ENCODE measurements at places on chromosomes 7 and 10. TPM values are rescaled to one million over a fixed set of nuclear protein-coding genes. Genes with fewer than 3 reads are reported as not detected.

The LEP gene
- total RNA-seq, result not detected

GRCh38 chr10:77511498-77512218 lies 126.0 kb downstream of the KCNMA1 start:
- H3K27me3 ChIP-seq, result no peaks in the 10 kb centered on the region
- no peak for DNase-seq
- no peaks in the 10 kb centered on the region for H3K36me3 ChIP-seq
- no peak overlapping the region for H3K4me3 ChIP-seq
- no peak overlapping the region for H3K27ac ChIP-seq

DNA sequence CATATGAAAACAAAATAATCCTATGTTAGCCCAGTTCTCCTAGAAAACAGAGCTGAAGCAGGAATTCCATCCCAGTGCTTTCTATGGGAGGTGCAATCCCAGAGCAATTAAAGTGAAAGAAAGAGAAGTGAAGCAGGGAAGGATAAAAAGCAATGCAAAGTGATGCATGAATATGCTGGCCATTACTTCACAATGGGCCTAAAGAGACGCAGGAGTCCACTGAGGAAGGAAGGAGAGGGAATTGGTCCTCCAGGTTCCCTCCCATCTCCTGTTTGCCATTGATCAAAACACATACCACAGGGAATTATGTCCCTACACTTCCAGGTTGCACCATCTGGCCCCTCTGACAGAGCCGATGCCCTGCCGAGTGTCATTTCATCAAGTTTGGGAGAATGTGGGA lies 392.2 kb upstream of the NFE2L3 start:
- H3K4me3 ChIP-seq, result no peak overlapping the region
- no peak overlapping the region for H3K27ac ChIP-seq
- peaks cover 3% of the 10 kb centered on the region for H3K27me3 ChIP-seq

- peak overlapping the region; percentile 83 for H3K4me3 ChIP-seq
- no peaks in the 10 kb centered on the region for H3K27me3 ChIP-seq
- no peaks in the 10 kb centered on the region for H3K36me3 ChIP-seq
- H3K4me1 ChIP-seq, result peaks cover 23% of the 10 kb centered on the region
- DNase-seq, result no peak
- H3K27ac ChIP-seq, result peak overlapping the region; percentile 95
Observed at GRCh38 chr7:90345595-90346335, 751 bp upstream of the GTPBP10 start.

DNA sequence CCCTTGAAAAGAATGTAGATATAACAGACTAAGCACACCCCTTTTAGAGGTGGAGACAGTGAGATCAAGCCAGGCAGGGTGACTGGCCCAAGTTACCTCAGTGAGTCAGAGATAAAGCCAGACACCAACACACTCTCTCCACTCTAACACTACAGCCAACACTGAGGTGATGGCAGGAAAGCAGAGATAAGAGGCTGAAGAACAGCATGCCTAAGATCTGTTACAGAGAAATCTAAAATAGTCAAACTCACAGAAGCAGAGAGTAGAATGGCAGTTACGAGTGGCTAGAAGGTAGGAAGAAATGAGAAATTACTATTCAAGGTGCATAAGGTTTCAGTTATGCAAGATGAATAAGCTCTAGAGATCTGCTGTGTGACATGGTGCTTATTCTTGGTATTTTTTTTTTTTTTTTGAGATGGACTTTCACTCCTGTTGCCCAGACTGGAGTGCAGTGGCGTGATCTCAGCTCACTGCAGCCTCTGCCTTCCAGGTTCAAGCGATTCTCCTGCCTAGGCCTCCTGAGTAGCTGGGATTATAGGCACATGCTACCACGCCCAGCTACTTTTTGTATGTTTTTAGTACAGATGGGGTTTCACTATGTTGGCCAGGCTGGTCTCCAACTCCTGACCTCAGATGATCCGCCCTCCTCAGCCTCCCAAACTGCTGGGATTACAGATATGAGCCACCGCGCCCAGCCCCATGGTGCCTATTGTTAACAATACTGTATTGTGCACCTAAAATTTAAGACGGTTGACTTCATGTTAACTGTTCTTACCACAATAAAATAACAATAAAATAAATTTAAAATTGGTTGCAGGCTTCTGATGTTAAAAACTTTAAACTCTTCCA lies 28.7 kb downstream of the ICA1 start:
- H3K36me3 ChIP-seq, result no peaks in the 10 kb centered on the region
- H3K4me3 ChIP-seq, result no peak overlapping the region
- H3K27ac ChIP-seq, result no peak overlapping the region
- no peaks in the 10 kb centered on the region for H3K4me1 ChIP-seq
- H3K27me3 ChIP-seq, result no peaks in the 10 kb centered on the region

DNA sequence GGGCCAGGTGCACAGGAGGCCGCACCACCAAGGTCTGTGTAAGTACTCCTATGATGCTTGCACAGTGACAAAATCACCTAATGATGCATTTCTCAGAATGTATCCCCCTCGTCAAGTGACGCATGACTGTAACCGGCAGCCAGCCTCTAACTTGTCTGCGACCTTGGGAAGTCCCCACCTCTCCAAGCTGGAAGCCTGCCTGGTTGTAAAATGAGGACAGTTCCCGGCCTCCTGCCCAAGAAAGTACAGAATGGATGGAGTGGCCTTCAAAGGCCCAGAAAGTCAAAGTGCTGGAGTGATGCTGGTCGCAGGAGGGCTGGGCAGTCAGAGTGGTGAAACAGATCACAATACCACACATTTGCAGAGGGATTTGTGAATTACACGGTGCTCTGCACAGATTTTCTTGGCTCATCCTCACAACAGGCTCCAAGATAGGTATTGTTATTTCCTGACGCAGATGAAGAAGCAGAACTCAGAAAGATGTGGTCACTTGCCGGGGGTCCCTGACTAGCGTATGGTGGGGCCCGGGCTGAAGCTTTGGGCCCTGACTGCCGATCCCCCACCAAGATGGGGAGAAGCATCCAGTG lies 22.8 kb downstream of the SPOCK2 start:
- H3K27ac ChIP-seq, result no peak overlapping the region
- peaks cover 38% of the 10 kb centered on the region for H3K36me3 ChIP-seq
- no peak for DNase-seq
- no peaks in the 10 kb centered on the region for H3K27me3 ChIP-seq
- no peak overlapping the region for H3K4me3 ChIP-seq
